ENCODE measurements at places on chromosomes 16 and 17.

GRCh38 chr16:58882292-58882691 lies 148.2 kb upstream of the GOT2 start:
- DNase-seq, result no peak

DNA sequence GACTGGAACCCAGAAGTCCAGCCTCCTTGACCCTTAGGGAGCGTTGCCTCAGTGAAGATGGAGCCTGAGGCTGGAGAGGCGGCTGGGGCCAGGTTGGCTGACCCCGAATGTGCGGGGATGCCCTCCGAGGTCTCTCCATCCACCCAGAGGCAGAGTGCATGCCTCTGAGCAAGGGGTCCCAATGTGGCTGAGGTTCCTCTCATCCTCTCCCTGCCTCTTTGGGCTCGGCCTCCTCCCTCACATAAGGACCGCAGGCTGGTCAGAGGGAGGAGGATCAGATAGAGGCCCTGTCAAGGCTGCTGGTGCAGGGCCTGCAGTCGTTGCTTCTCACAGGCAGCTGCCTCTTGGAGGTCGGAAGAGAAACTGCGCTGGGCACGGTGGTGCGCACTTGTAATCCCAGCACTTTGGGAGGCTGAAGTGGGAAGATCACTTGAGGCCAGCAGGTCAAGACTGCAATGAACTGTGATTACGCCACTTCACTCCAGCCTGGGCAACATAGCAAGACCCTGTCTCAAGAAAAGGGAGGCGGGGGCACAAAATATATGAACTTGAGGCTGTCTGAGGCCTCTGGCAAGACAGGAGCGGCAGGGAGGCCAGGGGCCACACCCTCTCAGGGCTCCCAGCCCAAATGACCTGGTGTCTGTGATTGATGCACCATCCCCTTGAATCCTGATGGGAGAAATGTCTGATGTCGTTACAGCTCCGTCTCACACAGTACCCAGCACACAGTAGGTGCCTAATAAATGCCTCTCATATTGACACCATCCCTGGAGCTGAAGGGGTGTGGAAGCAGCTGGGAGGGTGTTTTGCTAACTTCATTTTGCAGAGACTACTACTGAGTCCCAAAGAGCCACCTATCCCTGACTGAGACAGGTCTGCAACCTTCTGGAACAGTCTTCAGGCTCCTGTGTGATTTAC lies 220.1 kb upstream of the GSE1 start:
- no peak for DNase-seq

GRCh38 chr17:76265624-76266243 lies 586 bp downstream of the UBALD2 start:
- DNase-seq, result peak; percentile 34

DNA sequence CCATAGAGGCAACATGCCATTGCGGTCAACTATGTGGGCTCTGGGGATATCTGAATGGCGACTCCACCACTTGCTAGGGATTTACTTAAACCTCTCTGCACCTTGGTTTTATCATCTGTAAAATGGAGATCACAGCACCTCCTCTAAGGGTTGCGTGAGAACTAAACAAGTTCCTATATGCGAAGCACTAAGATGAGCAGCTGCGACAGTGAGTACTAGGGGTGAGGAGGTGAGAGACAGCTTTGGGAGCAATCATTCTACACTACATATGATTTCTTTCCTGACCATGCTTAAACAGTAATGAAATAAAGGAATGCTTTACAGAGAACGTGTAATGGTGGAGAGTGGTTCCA lies 61.4 kb downstream of the CREBBP start:
- no peak for DNase-seq

- DNase-seq, result no peak
Measured at GRCh38 chr16:73049091-73049490, 1.2 kb upstream of the ZFHX3 start.

DNA sequence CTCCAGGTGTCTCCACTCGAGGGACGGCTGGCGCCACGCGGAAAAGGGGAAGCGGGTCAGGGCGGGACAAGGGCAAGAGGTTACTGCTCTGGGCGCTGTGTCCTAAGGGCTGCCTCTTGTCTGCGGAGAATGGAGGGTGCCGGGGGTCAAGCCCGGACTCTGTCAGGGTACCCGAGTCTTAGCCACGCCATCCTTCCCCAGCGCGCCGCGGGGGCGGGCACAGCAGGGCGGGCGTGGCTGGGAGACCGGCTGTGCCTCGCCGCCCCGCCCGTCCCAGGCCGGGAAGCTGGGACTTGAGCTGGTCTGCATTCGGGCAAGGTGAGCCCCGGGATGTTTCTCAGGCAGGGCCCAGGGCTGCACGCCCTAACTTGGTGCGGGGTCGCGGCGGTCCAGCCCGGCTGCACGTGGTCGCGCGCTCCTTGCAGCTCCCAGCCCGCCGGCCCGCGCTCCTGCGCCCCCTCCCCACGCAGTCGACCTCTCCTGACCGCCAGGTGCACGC lies 6.2 kb upstream of the ACTG1 start:
- peak; percentile 71 for DNase-seq

- no peak for DNase-seq
Measured at GRCh38 chr16:51573191-51573590, 422.1 kb upstream of the SALL1 start.

- no peak for DNase-seq
Measured at GRCh38 chr17:67712375-67712774, 5.4 kb upstream of the NOL11 start.

- peak; percentile 71 for DNase-seq
Measured at GRCh38 chr16:90077757-90078578, 837 bp upstream of the PRDM7 start.

DNA sequence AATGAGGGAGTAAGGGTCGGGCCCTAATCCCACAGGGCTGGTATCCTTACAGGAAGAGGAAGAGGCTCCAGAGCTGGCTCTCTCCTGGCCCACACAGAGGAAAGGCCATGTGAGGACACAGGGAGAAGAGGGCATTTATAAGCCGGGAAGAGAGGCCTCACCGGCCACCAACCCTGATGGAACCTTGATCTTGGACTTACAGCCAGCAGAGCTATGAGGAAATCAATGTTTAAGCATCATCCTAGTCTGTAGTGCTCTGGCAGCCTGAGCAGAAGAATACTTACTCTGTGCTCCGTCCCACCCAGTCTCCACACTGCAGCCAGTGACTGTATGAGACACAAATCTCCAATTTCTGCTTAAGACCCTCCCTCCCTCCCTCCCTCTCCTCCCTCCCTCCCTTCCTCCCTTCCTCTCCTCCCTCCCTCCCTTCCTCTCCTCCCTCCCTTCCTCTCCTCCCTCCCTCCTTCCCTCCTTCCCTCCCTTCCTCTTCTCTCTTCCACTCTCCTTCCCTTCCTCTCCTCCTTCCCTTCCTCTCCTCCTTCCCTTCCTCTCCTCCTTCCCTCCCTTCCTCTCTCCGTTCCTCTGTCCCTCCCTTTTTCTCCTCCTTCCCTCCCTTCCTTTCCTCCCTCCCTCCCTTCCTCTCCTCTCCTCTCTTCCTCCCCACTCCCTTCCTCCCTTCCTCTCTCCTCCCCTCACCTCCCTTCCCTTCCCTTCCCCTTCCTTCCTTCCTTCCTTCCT lies 8.9 kb upstream of the TMEM220 start:
- no peak for DNase-seq

GRCh38 chr17:6090253-6090652 lies 20.1 kb downstream of the WSCD1 start:
- no peak for DNase-seq

All from HT-29 (cell line).